Iris pigment epithelial cell (primary cell): ENCODE measurements at places on chromosomes 5 and 9.

- no peak for DNase-seq
These were observed 366.1 kb upstream of the MPDZ start for GRCh38 chr9:13645557-13645956.

DNA sequence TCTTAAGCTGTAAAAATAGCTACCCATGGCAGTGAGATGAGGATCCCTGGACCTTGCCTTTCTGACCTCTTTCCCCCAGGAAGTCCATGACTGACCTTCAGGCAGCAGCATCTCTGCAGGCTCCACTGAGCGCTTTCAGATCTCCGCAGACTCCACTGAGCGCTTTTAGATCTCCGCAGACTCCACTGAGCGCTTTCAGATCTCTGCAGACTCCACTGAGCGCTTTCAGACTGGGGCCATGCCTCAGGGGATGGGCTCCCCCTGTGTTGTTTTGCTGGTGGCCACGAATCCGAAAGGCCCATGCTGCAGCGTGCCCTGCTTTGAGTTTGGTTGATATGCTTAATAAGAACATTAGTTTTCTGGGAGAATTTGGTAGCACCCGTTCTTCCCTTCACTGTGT, 254.2 kb downstream of the FANCC start:
- no peak for DNase-seq

GRCh38 chr5:131393498-131393968, 129.7 kb downstream of the CDC42SE2 start:
- no peak for DNase-seq

DNA sequence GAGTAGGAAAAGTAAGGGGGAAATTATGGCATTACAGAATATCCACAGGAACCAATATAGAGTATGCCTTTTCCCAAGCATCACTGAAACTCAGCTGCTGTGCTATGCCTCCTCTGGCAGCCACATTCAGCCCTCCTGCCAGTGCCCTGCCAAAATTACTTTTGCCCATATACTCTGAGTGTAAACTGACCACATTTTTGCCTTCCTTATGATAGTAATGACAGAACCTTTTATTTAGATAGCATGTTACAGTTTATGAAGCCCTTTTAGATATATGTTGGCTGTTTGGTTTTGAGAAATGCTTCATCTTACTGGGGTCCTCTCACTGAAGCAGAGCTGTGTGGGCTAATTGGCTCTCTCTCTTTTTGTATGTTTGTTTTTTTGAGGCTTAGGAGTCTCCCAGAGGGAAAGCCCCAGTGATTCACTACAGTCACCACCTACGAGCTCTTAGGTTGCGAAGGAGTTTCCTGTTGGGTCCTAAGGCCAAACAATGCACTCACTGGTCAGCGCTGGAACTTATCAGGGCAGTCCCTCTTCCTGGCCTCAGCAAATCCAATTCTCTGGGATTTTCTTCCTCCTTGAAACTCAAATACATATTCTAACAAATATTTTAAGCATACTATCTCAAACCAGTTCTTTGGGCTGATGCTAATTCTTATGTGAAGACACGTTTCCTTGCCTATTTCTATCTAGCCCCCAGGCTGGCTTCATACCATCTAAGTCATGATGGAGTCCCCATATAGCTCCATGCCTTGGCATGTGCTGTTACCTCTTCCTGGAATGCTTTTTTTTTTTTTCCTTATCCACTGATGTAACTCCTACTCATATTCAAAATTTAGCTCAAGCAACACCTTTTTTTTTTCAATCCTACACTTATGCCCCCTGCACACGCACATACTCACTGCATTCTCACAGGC, 3.7 kb downstream of the PHF24 start:
- peak; percentile 88 for DNase-seq

DNA sequence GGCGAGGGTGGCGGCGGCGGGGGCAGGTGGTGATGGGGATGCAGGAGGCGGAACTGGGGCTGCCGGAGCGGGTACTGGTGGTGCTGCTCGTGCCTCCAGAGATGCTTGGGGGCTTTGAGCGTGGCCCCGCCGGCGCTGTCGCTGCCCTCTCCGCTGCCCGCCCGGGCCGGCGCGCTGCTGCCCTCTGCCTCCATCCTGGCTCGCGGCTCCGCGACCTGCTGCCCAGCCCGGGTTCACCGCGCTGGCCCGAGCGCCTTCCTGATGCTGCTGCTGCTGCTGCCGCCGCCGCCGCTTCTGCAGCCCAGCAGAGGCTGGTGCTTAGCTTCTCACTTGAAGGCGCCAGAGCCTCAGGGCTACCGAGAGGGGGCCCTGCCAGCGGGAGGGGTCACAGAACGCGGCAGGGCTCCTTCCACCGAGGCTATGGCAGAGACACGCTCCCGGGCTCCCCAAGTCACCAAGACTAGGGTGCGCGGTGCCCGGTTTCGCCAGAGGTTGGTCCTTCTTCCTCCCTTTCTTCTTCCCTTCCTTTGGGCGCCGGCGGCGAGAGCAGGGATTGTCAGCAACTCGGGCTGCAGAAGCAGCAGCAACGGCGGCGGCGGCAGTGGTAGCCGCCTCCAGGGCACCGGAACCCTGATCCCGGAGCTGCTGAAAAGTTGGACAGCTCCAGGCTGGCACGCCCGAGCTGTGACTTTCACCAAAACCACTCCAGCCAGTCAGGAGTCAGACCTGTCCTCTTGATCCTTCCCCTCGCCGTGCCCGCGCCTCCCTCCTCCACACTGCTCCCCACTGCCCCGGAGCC, at the start of gene PDE4D:
TSS of gene PDE4D (minus strand) at position 298 of the 799 bp plus-strand sequence.
- peak; percentile 63 for DNase-seq

DNA sequence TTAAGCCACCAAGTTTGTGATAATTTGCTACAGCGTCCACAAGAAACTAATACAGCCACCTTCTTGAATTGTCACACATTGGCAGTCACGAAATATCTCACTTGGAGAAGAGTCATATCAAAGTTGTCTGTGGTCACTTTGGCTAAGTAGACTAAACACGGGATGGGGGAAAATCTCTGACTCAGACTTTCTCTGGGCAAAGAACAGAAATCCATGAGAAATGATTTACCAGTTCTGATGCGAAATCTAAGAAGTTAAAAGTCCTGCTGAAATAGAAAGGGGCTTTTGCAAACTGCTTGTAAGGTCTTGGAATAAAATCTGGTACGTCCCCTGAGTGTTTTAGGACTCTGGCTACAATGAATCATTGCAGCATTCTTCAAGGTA, 158.4 kb downstream of the COL23A1 start:
- no peak for DNase-seq

GRCh38 chr9:91374939-91375338, 13.2 kb upstream of the AUH start:
- DNase-seq = peak; percentile 89

DNA sequence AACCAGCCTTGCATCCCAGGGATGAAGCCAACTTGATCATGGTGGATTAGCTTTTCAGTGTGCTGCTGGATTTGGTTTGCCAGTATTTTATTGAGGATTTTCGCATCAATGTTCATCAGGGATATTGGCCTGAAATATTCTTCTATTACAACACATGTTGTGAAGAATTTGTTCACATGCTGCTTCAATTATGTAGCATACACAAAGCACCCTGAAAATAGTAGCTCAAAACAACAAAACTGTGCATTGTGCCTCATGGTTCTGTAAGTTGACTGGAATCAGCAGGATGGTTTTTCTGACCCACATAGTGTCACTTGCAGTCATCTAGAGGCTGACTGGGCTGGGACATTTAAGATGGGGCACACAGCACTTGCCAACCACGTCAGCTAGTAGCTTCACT, 193.9 kb downstream of the SYK start:
- DNase-seq = no peak

- no peak for DNase-seq
These were observed 260.4 kb upstream of the IRX4 start for GRCh38 chr5:2143088-2143487.

DNA sequence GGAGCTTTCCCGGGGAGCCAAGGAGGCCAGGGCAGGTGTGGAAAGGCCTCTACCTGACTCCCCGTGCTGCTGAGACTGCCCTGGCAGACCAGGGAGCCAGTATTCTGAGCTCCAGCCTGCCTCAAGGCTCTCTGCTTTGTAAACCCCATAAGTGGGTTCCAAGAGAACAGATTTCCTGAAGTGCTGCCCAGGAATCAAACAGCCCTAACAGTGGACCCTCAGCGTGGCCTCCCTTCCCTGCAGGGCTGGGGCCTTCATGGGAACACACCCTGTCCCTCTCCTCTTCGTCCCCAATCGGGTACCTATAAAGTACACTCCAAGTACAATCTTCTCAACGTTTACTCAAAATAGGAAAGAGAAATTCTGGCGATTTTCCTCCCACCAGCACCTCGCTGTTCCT, 252.5 kb downstream of the FSTL4 start:
- DNase-seq = no peak

- no peak for DNase-seq
These were observed 271.0 kb downstream of the DNAH5 start for GRCh38 chr5:13673511-13673910.

GRCh38 chr9:85155352-85155751, 485.8 kb downstream of the NTRK2 start:
- no peak for DNase-seq

- no peak for DNase-seq
These were observed at the start of gene RNF208 for GRCh38 chr9:137222190-137223077. RNF208 (minus strand) TSS chr9:137222240; CDS start chr9:137221212, 1,028 bp downstream.

GRCh38 chr9:126428534-126429175, 102.0 kb downstream of the MVB12B start:
- no peak for DNase-seq

DNA sequence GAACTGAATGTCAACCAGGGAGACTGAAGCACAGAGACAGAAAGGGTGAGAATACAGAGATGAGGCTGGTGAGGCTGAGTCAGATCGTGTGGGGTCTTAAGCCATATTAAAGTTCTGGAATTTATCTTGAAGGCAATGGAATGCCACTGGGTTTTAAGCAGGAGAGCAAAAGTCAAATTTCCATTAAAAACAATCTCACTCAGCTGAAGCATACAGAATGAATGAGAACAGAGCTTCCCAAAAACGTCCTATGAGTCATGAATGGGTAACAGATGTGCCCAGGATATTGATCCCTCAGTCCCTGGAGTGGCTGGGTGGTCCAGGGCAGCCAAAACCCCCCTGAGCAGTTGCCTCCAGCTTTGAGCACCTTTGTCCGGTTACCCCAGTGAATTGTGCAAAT, 44.9 kb downstream of the PFDN1 start:
- peak; percentile 21 for DNase-seq

- DNase-seq = peak; percentile 64
These were observed 963 bp upstream of the CAST start for GRCh38 chr5:96660971-96661854.

- no peak for DNase-seq
These were observed 330.1 kb downstream of the NDUFS4 start for GRCh38 chr5:53890490-53890889.

- no peak for DNase-seq
These were observed 97.2 kb downstream of the F2RL2 start for GRCh38 chr5:76525956-76526355.

- DNase-seq = peak; percentile 39
These were observed 1007.1 kb upstream of the WWC1 start for GRCh38 chr5:167284222-167284890.

DNA sequence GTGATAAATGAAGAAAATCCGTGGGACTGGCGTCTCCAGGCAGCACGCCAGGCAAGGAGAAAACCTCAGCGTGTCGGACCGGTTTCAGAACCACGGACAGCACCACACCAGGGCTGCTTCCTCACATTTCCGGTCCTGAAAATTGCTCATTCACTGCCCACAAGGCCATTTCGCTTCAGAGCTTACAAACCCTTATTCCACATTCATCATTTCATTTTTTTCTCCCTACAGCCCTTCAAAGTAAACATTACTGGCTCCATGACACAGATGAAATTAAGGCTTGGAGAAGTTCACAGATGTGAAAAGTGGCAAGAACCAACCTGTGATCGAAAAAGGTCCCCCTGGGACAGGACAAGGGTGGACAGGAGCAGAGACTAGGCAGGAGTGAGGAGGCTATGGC, 1.5 kb upstream of the GPRIN1 start:
- DNase-seq = peak; percentile 92

DNA sequence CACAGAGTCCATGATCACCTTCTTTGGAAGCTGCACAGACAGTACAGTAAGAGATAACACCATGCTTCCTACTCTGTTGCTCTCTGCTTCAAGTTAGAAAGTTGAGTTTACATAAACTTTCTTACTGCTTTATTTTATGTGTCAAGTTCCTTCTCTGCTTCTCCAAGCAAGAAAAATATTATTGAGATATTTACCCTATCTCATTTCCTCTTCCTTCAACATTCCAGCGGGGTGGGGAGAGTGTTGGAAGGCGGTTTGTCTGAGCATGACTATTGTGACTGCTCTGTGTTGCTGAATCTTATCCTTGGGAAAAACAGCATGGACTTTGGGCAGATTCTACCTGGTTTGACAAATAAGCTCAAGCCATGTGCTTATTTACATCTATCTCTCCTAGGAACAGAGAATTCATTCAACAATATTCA, 66.9 kb upstream of the EPB41L4A start:
- no peak for DNase-seq

DNA sequence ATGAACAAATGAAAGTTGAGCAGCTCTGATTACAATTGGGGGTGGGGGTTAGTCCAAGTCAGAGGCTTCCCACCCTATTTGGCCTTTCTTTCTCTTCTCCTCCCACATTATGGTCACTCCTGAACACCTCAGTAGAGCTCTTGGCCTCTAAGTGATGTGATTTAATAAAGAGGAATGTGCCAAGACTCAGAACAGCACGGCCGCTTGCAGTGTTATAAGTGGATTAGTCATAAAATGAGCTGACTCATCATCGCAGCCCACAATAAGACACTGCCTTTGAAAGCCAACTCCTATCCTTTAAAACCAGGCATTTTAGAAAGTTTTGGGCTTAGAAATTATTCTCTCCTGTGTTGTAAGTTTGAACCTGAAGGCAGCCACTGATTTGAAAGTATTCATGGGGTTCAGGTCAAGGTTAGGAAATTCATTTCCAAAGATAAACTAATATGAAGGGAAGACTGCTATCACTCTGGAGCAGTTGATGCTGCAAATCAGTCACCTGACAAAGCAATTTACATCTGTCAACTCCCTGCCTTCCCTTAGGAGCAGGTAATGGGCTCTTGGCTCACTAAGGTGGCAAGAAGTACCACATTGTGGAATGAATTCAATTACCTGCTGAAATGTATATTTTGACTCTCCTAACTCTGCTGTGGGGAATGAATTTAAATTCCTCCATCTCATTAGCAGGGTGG, 283.6 kb upstream of the NMUR2 start:
- peak; percentile 79 for DNase-seq

DNA sequence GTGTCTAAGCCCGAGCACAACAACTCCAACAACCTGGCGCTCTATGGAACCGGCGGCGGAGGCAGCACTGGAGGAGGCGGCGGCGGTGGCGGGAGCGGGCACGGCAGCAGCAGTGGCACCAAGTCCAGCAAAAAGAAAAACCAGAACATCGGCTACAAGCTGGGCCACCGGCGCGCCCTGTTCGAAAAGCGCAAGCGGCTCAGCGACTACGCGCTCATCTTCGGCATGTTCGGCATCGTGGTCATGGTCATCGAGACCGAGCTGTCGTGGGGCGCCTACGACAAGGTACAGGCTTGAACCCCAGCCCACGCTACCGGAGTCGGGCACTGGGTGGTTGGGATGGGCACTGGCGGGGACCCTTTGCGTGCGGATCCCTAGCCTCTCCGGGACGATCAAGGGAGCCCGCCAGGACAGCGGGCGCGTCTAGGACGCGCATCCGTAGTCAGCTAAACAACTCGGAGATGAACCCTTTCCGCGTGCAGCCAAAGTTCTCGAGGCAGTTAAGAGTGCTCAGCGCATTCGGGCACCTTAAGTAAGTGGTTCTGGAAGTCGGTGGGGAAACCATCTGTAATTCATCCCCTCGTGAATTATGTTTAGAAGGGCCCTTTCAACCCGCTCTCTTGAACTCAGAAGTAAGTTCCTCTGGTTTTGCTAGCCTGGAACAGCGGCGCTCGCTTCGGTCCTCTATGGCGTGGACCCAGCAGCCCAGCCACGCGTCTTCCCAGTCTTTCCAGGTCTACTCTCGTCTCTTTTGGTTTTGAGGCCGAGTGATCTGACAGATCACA, 1.3 kb downstream of the KCNN2 start:
- DNase-seq = no peak

- DNase-seq = no peak
These were observed 13.3 kb upstream of the LPCAT1 start for GRCh38 chr5:1536871-1537602.
